Liver (tissue), 10 donors: ENCODE measurements at places on chromosomes 7 and 10. TPM values are rescaled to one million over a fixed set of nuclear protein-coding genes. Genes with fewer than 3 reads are reported as not detected.

DNA sequence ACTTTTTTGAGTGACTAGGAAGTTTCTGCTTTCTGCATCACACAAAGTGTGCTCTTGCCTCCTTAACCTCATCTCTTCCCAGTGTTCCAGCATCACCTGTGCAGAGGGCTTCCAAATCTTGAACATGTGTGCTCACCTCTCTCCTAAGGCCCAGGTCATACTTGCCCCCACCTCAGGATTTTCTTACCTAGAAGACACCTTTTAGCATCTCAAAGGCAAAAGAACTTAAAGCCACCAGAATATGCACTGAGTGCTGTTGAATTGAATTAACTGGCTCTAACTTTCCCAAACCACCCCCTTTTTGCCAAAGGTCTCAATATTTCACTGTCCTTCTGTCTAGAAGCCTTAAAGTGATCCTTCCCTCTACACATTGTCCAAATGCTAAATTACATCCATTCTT lies 66.5 kb downstream of the SRI start:
- H3K36me3 ChIP-seq: no peaks in the 10 kb centered on the region
- no peaks in the 10 kb centered on the region for H3K4me1 ChIP-seq
- no peak overlapping the region for H3K27ac ChIP-seq
- DNase-seq: no peak
- H3K27me3 ChIP-seq: no peaks in the 10 kb centered on the region

DNA sequence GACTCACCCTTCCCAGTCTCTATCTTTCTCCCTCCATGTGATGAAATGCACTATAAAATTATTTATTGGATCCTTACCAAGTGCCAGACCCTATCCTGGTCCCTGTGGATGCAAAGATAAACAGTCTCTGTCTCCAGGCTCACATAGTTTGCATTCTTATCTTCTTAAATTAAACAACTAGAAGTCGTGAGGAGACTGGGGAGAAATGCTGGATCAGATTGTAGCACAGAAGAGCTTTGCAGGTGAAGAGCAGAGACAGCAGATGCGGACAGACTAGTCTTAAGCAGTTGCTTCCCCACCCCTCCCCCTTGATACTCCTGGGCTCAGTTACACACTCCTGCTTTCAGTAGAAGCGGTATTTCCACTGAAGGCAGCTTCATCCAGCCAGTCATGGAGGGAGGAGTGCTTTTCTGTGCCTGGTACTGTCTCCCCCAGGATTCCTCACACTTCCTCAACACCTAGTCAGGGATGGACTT lies 20.8 kb upstream of the CDK1 start:
- H3K36me3 ChIP-seq: no peaks in the 10 kb centered on the region
- DNase-seq: no peak
- H3K27ac ChIP-seq: no peak overlapping the region

DNA sequence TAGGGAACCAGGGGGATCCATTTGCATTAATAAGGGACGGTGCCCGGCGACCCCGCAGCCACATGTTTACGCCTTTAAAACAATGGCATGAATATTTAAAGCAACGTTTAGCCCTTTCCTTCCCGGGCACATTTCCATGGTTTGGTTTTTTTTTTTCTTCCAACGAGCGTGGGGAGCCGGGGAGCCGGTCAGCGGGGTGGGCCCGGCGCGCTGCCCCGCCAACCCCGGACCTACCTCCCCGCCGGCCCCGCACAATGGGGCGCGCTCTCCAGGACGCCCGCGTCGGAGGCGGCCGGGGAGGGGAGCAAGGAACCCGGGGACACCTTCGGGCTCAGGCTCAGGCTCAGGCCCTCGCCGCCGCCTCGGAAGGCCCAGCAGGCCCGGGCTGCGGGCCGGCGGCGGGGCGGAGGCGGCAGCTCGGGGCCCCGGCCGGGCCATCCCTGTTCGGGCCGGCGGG lies 1.0 kb downstream of the SEPHS1 start:
- no peaks in the 10 kb centered on the region for H3K36me3 ChIP-seq
- H3K27me3 ChIP-seq: no peaks in the 10 kb centered on the region
- peak overlapping the region; percentile 88 for H3K27ac ChIP-seq
- peaks cover 32% of the 10 kb centered on the region for H3K4me1 ChIP-seq

DNA sequence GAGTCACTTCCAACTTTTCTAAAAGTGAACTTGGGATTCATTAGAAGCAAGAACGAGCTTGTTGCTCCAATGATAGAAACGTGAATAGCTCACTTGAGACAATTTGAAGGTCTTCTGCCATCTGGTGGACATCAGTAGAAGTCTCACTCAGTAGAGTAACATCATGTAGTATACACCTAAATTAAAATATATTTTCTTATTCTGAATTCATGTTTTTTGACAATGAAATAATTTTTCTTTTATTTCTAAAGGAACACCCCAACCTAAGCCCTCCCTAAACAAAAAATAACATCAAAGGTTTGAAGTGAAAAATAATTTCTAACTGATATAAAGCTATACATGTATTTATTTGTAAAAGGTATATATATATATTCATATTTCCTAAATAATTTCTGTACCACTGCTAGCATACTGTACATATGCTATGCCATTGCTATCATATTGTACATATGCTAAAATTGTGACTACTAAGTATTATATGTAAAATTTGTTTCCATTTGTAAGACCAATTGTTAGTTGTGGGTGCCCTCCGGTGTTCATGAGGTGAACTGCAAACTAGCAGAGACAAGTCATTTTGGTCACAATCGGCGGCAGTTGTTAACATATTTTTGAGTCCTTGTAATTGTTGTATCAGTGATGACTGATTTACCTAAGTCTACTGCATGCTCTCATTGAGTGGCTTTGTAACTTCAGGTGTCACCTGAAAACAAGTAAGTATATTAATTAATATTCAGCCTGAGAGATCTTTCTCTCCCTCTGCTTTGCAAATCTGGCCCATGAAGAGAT lies 121.9 kb downstream of the PTPRZ1 start:
- H3K36me3 ChIP-seq: no peaks in the 10 kb centered on the region
- no peaks in the 10 kb centered on the region for H3K4me1 ChIP-seq
- DNase-seq: peak; percentile 37
- H3K27ac ChIP-seq: no peak overlapping the region
- H3K27me3 ChIP-seq: no peaks in the 10 kb centered on the region
- H3K4me3 ChIP-seq: no peak overlapping the region

DNA sequence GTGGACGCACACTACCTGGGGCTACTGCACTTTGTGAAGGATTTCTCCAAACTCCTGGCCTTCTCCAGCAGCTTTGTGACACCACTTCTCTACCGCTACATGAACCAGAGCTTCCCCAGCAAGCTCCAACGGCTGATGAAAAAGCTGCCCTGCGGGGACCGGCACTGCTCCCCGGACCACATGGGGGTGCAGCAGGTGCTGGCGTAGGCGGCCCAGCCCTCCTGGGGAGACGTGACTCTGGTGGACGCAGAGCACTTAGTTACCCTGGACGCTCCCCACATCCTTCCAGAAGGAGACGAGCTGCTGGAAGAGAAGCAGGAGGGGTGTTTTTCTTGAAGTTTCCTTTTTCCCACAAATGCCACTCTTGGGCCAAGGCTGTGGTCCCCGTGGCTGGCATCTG lies 14.0 kb downstream of the GPR146 start:
- H3K4me3 ChIP-seq: no peak overlapping the region

DNA sequence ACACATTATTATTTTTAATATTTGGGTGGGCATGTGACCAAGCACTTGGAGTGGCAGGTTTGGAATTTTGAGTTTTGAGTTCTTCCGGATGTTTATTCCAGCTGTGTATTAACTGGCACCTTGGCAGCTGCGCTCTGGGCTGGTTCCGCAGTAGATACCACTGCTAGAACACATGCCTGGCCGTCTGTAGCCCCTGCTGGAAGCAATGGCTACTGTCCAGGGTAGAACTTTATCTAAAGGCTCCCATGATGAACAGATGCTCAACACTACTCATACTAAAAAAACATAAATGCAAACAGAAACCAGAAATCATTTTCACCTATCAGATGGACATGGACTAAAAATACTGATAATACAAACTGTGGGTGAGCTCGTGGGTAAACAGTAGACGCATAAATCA lies 19.4 kb upstream of the SH3PXD2A start:
- H3K27ac ChIP-seq: no peak overlapping the region
- H3K27me3 ChIP-seq: no peaks in the 10 kb centered on the region
- no peak overlapping the region for H3K4me3 ChIP-seq
- H3K4me1 ChIP-seq: no peaks in the 10 kb centered on the region

- H3K27me3 ChIP-seq: no peaks in the 10 kb centered on the region
- H3K4me1 ChIP-seq: peaks cover 24% of the 10 kb centered on the region
- H3K36me3 ChIP-seq: no peaks in the 10 kb centered on the region
- DNase-seq: peak; percentile 78
These were observed at the start of gene ST7 for GRCh38 chr7:116953372-116953905. Gene ST7 (plus strand): TSS chr7:116953501. CDS start chr7:116953541, 40 bp downstream.

- H3K36me3 ChIP-seq: no peaks in the 10 kb centered on the region
- no peak overlapping the region for H3K4me3 ChIP-seq
- no peak for DNase-seq
- H3K27me3 ChIP-seq: no peaks in the 10 kb centered on the region
These were observed 205.2 kb upstream of the SVIL start for GRCh38 chr10:29839826-29840515.

DNA sequence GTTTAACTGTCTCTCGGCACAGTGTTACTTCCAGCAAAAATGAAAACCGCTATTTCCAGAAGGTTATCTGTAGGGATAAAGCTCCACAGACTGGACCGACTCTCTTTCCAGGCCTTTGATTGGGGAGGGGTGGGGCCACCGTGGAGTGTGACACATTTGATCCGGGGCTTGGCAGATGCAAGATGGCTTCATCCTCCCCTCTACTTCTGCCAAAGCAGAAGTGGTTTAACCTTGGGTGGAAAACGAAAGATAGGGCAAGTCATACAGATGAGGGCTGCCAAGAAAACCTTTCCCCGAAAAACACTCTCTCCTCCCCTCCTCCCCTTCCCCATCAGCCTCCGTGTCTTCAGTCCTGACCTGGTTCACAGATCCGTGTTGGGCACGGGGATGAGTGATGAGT lies 139.7 kb upstream of the SH2B2 start:
- H3K36me3 ChIP-seq: no peaks in the 10 kb centered on the region
- H3K27ac ChIP-seq: no peak overlapping the region
- H3K27me3 ChIP-seq: no peaks in the 10 kb centered on the region
- no peak for DNase-seq
- H3K4me1 ChIP-seq: no peaks in the 10 kb centered on the region

GRCh38 chr7:101248276-101248675 lies 3.4 kb upstream of the FIS1 start:
- no peak overlapping the region for H3K4me3 ChIP-seq
- no peak overlapping the region for H3K27ac ChIP-seq
- H3K4me1 ChIP-seq: peaks cover 24% of the 10 kb centered on the region
- DNase-seq: no peak
- H3K27me3 ChIP-seq: no peaks in the 10 kb centered on the region
- peaks cover 2% of the 10 kb centered on the region for H3K36me3 ChIP-seq

- peaks cover 2% of the 10 kb centered on the region for H3K27me3 ChIP-seq
- DNase-seq: no peak
- no peaks in the 10 kb centered on the region for H3K36me3 ChIP-seq
These were observed 48.7 kb downstream of the GCC1 start for GRCh38 chr7:127536741-127537140.

GRCh38 chr10:129921801-129922597 lies 42.1 kb downstream of the EBF3 start:
- no peak overlapping the region for H3K4me3 ChIP-seq
- no peak overlapping the region for H3K27ac ChIP-seq
- H3K27me3 ChIP-seq: no peaks in the 10 kb centered on the region
- DNase-seq: no peak

DNA sequence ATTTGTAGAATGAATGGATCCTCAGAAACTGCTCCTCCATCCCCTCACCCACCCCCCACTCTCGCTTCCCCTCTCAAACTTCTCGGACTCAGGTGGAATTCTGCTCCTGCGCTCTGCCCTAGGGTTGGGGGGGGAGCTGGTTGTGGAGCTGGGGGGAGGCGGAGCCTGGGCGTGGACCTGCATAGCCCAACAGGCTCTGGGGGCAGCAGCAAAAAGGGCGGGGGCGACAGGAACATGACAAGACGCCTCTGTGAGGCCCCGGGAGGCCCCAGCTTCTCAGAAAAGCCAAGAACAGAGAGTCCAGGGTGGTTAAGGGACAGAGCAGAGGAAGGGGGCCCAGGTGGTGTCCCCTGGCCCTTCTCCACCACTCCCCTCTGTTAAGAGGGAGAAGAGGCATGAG lies 3.5 kb downstream of the TSC22D4 start:
- no peak overlapping the region for H3K4me3 ChIP-seq
- H3K4me1 ChIP-seq: no peaks in the 10 kb centered on the region
- H3K27me3 ChIP-seq: no peaks in the 10 kb centered on the region

DNA sequence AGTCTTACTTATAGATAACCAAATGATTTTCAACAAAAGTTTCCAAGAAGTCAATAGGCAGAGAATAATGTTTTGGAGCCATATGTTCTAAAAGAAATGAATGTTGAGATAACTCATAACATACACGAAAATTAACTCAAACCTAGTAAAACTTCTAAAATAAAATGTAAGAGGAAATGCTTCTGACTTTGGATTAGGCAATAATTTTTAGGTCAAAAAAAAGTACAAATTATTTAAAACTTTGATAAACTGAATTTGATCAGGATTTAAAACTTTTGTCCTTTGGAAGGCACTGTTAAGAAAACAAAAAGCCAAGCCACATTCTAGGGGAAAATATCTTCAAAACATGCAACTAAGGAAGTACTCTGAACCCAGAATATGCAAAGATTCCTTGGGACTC lies 148.2 kb upstream of the GPR22 start:
- no peak overlapping the region for H3K27ac ChIP-seq
- H3K4me3 ChIP-seq: no peak overlapping the region
- DNase-seq: no peak
- no peaks in the 10 kb centered on the region for H3K27me3 ChIP-seq
- no peaks in the 10 kb centered on the region for H3K36me3 ChIP-seq

DNA sequence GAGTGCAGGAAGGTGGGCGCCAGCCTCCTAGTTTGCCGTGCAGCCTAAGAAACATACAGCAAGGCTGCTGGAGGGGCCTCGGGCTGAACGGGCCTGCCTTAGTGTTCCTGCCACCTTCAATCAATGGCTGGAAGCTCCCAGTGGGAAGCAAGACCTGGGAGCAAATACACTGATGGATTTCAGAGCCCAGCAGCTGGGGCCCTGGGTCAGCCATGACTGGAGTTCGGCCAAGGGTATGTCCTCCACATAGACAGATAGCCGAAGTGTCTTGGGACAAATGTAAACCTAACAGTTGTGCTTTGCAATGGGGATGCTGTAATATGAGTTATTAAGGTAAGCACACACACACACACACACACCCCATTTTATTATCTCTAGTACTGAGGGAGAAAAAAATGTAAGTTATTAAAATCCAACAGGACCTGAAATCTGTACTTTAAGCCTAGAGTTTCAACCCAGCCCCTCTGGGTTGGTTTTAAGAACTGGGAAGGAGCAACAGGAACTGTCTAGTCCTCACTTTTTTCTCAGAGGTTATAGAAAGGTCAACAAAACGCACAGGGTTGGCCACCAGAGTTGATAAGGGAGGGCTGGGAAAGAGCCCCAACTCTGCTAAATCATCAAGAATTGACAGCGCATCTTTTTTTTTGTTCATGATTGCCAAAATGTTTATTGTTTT lies 50.0 kb upstream of the CELF2 start:
- H3K27me3 ChIP-seq: no peaks in the 10 kb centered on the region
- H3K4me1 ChIP-seq: no peaks in the 10 kb centered on the region
- H3K27ac ChIP-seq: no peak overlapping the region
- no peak overlapping the region for H3K4me3 ChIP-seq
- no peaks in the 10 kb centered on the region for H3K36me3 ChIP-seq
- DNase-seq: no peak

Gene PTEN
- total RNA-seq: 55.0 TPM

Gene HECW1
- total RNA-seq: not detected

Gene CEP55
- total RNA-seq: under 0.01 TPM

Gene CCDC71L
- total RNA-seq: 12.8 TPM

Gene OR13A1
- total RNA-seq: 0.05 TPM

Gene OR2A1
- total RNA-seq: not detected
